ENCODE measurements at places on chromosomes 12 and 14. TPM values are rescaled to one million over a fixed set of nuclear protein-coding genes. Genes with fewer than 3 reads are reported as not detected.
A peak's percentile ranks its signal among the peaks of the same experiment; 100 is the strongest.

GRCh38 chr12:116601933-116602810 lies 43.0 kb downstream of the MAP1LC3B2 start:
- DNase-seq, result no peak

- no peak for DNase-seq
These were observed 109.4 kb downstream of the SLC38A1 start for GRCh38 chr12:46159309-46159901.

GRCh38 chr12:104446646-104447421 lies 9.9 kb upstream of the CHST11 start:
- DNase-seq, result no peak

EPYC gene
- not detected for total RNA-seq

GRCh38 chr12:107631715-107632114 lies 53.9 kb upstream of the PWP1 start:
- no peak for DNase-seq

- DNase-seq, result no peak
These were observed 57.0 kb upstream of the FBRSL1 start for GRCh38 chr12:132432721-132433577.

DNA sequence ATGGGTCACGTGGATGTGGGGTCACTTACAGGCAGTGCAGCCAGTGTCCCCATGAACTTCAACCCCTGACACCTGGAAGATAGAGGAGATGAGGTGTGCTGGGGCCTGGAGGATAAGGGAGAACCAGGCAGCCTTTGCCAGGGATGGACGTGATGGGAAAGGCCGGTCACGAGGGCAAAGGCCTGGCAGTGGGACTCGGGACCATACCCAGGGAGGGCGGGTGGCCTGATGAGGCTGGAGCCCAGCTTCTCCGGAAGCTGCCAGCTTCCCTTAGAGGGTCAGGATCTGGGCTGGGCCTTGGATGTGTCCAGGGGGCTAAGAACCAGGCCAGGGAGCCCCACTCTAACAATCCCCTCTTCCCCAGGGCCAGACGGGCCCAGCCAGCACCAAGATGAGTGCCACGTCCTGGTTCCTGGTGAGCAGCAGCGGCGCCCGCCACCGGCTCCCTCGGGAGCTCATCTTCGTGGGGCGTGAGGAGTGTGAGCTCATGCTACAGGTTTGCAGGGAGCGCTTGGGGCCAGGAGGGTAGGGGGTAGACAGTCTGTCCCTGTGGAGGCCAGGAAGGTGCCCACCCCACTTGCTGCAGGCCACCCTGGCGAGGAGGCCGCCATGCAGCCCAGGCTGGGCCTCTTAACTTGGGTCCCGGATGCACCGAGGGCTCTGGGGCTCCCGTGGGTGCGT lies 3.1 kb downstream of the CEP170B start:
- no peak for DNase-seq

DNA sequence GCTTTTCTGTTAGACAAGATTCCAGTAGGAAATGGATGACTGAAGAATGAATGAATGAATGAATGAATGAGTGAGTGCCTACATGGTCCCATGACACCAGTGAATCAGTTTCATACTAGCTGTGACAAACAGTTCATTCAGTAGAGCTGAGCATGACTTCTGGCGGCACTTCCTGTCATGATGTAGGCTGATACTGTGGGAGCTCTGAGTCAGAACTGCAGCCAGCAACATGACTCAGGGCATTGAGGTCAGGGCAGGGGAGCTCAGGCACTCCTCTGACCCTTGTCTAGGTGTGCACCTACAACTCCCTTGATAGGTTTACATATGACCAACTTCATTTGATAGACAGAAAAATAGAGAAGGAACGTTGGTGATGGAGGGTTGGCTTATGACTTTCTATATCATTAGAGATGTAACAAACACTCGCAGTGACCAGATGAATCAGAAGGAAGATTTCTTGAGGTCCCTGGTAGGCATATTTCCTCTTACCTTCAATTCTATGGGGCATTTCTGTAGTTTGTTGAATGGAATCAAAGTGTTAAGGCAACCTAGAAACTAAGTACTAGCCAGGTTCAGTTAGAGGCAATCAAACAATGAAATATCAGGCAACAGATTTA lies 139.3 kb upstream of the ARHGAP5 start:
- DNase-seq, result no peak

DNA sequence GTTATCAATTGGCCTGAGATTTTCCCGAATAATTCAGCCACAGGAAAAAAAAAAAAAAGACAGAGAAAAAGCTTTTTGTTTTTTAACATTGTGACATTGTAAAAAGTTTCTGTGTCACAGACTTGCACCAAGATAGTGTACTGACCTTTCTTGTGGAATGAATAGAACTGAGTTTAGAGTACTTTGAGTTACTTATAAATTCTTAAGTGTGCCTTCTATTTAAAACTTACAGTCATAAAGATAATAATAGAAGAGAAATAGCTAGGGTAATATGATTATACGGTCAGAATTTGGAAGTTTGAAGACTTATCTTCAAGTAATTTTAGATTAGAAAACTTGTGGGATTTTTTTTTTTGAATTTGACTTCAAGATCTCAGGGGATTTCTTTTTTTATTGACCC lies 88.8 kb downstream of the FGD4 start:
- no peak for DNase-seq

- DNase-seq, result no peak
These were observed 3.6 kb downstream of the ISCU start for GRCh38 chr12:108565976-108566375.

GLIPR1L2 gene
- total RNA-seq, result 0.40 TPM

GPX2 gene
- not detected for total RNA-seq

- DNase-seq, result no peak
These were observed 22.4 kb upstream of the CD9 start for GRCh38 chr12:6177642-6178358.

- DNase-seq, result no peak
These were observed 13.4 kb downstream of the FUT8 start for GRCh38 chr14:65425885-65426284.

DNA sequence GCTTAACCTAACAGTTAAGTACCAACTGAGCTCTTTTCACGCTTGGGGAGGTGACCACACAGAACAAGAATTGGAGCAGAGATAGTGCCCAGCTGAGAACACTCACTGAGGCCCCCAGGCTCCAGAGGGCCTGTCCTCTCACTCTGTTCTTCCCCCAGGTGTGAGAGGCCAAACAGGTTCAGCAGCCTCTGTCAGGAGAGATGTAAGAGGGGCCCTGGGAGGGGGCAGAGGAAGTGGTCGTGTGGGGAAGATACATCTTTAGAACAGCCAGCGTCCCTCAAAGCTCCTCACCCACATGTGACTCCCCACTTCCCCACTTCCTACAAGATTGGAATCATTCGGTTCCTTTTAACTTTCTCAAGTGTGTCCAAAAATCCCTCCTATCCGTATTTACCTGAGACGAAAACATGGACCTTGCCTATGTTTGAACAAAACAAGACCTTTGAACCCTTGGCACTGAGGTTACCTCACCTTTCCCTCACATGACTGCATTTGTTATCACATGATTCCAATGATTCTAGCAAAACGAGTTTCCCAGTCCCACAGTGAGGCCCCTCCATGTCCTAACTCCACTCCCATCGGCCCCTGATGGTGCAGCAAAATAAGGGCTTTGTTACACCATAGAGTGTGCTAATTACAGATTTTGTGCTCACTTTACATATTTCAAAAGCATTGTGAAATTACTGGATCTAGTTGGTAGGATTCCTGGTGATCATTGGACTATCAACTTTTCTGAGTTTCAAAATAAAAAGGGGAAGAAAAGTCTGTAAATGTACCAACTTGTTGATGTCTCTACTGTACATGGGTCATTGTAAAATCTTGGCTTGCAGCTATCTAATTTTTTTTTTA lies 40.0 kb upstream of the PAPOLA start:
- DNase-seq, result no peak

DNA sequence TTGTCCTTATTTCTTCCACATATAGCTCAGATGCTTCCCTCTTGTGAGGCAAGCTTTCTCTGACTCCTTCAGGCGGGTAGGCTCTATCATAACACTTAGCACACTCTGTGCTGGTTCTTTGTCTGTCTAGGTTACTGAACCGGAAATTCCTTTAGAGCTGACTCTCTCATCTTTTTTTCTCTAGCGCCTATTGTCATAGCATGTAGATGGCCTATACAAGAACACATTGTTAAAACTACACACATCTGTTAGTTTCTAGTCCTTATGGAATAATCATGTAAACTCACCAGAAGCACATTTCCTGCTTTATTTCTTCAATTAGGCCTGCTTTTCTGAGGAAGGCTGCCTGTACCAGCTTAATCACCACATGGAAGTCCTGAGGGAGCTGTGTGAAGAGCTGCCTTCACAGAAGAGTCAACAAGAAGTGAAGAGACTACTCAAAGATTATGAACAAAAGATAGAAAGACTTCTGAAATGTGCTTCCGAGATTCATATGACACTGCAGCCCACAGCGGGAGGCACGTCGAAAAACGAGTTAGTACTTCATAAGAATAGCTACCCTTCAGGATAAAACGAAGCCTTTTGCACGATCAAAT lies 143.9 kb downstream of the SYNE2 start:
- DNase-seq, result no peak

DNA sequence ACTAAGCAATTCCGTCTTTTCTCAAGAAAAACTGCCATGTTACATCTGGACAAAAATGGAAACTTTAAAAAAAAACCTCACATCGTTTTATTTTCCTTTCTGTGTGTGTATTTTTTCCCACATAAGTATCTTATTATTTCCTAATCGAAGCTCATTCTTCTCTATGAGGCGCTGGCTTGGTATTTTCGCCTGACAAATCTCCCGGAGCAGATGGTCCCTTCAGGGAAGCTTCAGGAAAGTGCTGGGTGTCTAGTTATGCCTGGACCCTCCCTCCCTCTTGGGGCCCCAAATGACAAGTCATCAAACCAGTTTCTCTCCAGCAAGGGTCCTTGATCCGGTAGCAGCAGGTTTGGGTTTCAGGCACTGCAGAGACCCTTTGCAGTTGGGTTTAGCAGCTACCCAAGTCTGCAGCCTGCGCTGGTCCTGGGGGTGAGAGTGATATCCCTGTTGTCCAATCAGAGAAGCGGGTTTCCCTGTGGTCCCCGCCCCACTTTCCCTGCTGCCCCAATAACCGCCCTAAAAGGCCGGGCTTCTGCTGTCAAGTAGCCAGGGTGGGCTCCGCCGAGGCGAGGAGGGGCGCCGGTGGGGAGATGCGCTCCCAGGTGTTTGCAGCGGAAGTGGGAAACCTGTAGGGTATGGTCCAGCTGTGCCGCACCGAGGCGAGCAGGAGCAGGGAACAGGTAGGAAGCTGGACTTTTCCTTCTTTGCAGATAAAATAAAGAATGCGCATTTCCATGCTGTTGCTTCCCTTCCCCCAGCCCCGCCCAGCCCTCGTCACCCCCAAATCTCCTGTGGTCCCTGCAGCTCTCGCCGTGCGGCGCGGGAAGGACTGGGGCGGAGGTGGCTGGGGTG lies at the start of gene CNTN1:
TSS of gene CNTN1 (plus strand) at position 527 of the 852 bp plus-strand sequence.
- peak; percentile 74 for DNase-seq

DNA sequence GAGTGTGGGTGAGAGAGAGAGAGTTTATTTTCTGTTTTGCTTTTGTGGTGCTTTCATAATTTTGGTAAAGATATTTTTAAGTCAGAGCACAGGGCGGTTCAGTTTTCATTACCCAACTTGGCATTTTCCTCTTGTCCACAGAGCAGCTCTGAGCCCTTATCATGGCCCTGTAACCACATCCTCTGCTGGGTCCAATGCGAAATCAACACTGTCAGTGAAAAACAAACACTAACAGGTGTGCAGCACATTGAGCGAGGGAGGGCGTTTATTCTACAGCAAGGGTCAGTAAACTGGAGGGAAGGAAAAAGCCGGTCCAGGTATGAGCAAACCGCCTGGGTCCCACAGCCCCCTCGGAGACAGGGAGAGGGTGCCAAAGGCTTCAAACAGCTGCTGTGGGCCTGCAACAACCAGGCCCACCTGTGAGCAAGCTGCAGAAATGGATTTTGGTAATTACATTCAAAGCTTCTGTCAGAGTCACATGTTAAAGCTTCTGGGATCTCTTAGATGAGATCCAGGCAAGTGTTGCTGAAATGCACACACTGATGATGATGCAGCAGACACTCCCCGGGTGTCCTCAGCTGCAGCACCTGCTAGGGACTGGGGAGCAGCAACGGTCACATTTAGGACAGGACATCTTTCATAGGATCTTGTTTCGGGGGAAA lies 132.7 kb upstream of the DYRK2 start:
- DNase-seq, result no peak

DNA sequence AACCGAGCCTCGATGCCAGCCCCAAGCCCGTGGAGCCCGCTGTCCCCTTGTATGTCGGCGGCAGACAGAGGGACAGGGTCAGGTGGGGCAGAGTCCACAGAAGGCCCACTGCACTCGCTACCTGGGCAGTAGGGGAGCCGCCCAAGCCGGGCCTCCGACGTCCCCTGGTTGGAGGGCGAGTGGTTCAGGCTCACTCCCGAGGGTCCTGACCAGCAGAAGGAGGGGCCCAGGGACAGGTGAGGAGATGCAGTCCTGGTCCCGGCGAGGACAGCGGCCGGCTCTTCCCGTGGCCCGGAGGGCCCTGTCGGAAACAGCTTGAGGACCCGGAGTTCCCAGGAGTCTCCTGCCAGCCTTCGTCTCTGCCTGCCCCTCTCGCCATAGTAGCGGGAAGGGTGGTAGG lies 216.7 kb upstream of the SFSWAP start:
- DNase-seq, result no peak

- DNase-seq, result no peak
These were observed 297.3 kb downstream of the ERC1 start for GRCh38 chr12:1288333-1288732.

DNA sequence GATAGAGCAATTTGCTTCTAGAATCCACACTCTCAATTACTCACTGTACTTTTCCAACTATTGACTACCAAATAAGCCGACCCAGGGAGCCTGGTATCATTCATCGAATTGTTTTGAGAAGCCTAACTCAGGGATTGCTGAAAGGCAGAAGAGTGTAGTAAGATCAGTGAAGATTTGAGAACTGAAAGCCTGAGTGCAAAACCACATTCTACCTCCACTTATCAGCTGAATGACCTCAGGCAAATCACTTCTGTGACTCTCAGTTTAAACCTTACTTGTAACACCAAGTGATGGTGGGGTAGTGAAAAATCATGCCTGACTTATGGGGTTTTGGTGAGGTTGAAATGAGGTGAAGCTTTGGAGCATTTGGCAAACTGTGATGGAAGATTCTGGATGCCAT lies 126.1 kb upstream of the MAX start:
- no peak for DNase-seq

KRT74 gene
- not detected for total RNA-seq

- DNase-seq, result no peak
These were observed 170.0 kb upstream of the FOXN3 start for GRCh38 chr14:89587136-89587420.

GRCh38 chr14:76705214-76705613 lies 56.1 kb upstream of the VASH1 start:
- no peak for DNase-seq

DNA sequence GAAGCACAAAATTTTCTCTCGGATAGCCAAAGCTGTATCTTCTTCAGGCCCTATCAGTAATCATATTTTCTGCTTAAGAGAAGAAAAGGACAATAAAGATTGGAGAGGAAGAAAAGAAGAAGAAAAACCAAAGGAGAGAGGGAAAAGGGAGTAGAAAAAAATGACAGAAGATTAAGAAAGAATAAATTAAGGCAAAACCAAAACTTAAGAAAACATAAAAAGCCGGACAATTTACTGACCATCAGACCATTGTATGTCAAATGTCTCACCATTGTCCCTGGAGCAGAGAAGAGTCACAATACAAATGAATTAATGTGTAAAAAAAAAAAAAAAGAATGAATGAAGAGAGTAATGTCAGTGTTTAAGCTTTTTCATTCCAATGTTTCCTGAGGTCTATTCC lies 1274.8 kb downstream of the FSCB start:
- no peak for DNase-seq

GMFB gene
- 64.8 TPM for total RNA-seq

- no peak for DNase-seq
These were observed 328.6 kb downstream of the PCNX1 start for GRCh38 chr14:71235875-71236274.

SRRM4 gene
- 10.8 TPM for total RNA-seq
